Stimulated activated CD8-positive, alpha-beta memory T cell treated with anti-CD3 and anti-CD28 coated beads, Interleukin-7, amount 100 ng/mL, for 1 hour (primary cell): ENCODE measurements at places on chromosomes 6 and 20.

DNA sequence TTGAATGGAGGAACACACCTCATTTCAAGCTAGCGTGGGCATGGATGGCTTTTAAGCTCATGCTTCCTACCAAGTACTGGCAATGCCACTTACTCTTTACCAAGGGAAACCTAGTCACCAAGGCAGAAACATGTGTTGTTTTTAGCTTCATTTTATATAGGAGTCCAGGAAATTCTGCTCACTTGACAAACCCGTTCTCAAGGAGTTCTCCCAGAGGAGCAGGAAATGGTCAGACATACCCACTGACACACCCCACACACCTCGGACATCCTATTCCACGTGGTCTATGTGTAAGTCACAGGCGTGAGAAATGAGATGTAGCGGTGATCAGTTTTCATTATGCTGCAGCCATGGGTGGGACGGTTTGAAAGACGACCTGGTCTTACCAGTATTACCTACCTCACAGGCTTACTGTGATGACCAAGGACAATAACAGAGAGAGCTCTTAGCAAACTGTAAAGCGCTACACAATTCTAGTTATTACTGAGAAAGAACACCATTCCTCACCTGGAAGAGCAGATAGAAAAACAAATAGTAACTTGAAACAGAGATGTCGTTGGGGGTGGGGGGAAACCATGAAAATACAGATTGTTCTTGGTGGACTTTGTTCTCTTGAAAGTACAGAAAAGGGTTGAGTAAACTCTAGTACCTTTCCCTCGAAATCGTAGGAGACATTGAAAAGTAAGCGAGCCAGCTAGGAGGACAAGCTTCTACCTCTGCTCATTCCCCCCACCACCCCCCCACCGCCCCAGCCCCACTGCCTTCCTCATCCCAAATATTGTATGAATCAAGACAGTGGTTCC, 1.7 kb downstream of the CNKSR3 start:
- no peak for DNase-seq

DNA sequence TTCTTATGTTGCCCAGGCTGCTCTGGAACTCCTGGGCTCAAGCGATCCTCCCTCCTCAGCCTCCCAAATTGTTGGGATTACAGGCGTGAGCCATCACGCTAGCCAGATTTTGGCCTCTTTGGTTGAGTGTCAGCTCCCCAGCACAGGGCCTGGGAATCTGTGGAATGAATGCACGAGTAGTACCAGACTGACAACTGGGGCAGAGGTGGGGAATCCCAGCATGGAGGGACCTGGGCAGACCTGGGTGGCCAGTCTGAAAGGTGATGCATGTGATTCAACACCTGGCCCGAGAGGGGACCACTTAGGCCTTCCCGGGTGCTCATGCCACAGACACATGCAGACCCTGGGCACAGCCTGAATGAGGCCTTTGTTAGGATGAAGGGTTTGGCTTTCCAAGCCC, 19.0 kb upstream of the TFAP2C start:
- DNase-seq: no peak

DNA sequence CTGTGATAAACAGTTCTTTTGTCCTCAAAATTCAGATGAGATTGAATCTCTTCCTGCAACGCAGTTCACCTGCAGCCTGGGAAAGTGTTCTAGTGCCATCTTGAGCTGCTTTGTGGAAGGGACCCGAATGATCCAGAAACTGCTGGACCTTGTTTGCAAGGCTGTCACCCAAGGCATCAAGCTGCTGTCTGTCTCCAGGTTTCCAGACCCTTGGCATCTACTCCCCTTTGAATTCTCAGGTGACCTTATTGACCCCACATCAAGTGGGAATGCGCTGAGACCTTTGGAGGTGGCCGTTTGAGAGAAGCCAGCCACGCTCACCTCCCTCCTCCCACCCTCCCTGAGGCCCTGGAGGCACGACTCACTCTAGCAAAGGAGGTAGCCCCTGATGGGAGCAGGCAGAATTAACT, 112.5 kb downstream of the EDN3 start:
- no peak for DNase-seq

- DNase-seq: no peak
Observed at GRCh38 chr6:129597023-129597713, 112.8 kb downstream of the ARHGAP18 start.

DNA sequence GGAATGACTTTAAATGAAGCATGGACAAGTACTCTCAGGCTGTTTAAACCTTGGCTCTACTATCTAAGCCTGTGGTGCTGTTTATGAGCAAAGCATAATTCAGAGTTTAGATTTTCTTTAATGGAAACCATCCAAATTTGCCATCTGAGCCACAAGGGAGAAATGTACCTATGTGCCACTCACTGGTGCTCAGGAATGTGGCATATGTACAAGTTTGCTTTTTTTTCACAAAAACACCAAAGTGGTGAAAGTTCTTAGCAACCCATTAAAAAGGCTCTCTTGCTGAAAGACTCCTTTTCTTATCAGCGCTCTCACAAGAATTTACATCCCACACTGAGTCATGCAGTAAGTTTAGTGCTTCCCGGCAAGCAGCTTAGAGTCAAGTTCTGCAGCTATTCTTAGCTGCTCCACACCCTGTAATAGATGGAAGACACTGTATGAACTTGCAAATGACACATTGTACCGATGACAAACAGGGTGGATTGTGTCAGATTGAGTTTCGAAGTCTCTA, 57.3 kb upstream of the MLIP start:
- DNase-seq: no peak

GRCh38 chr20:16124911-16125776, 448.1 kb downstream of the KIF16B start:
- DNase-seq: no peak

DNA sequence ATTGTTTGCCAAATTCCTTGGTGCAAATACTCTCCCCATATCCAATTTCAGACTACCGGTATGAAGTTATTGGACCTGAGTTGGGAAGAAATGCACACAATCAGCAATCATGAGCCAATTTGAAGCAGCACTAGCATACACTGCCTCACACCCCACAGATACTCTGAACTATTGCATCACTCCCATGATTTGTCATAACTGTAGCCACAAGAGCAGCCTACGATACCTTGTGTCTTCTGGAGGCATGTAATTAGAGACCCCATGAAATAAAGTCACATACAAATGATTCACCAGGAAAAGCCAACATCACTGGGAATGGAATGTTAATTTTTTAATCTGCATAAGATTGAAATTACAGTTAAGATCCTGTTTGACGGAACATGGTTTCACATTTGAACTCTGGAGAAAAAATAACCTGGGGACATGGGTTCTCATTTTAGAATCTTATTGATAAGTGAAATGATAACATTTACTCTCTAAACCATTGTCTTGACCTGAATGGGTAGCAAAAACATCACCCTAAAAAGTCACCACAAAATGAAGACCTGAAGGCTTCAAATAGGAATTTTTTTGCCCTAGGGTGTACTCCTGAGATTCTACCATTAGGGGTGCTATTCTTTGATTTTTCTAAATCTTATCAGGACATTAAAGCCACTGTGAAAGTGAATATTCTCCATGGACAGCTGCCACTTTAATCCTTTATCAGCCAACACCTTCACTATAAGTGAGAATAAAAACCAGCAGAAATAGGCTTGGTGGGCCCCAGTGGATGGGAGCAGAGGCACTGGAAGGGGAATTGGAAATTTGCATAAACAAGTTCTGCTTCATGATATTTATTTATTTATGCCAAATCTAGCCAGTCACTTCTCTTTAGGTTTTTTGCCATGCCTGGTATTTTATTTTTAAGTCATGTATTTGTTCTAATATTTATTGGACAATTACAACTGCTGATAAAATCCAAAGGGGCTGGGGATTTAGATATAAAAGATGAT, 34.5 kb upstream of the HBS1L start:
- no peak for DNase-seq

- DNase-seq: no peak
Observed at GRCh38 chr6:38391626-38392579, 247.8 kb downstream of the BTBD9 start.

- no peak for DNase-seq
Observed at GRCh38 chr6:106119546-106119945, 33.4 kb downstream of the PRDM1 start.

- no peak for DNase-seq
Observed at GRCh38 chr6:155130161-155130853, 133.5 kb upstream of the CLDN20 start.

GRCh38 chr6:79737172-79737571, 106.0 kb downstream of the SH3BGRL2 start:
- DNase-seq: no peak

- no peak for DNase-seq
Observed at GRCh38 chr6:33406126-33406525, 4.7 kb upstream of the PHF1 start.

DNA sequence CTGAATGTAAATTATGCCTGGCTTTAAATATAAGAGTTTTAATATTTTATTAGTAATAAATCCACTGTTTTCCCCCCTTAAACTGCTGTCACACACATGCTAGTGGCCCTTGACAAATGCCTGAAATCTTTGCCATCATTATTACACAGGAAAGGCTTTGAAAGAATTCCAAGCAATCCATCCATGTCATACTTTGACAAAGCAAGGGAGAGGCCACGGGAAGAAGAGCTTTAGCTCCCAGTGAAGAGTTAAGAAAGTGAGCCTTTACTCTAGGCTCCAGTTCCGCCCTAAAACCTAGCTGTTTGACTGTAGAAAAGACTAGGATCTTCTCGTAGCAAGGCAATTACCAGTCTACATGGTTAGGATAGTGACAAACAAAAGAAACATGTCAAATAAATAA, 147.9 kb downstream of the GMDS start:
- DNase-seq: no peak

- no peak for DNase-seq
Observed at GRCh38 chr20:54041336-54041735, 29.1 kb downstream of the BCAS1 start.

- DNase-seq: no peak
Observed at GRCh38 chr6:129875610-129876520, 14.8 kb upstream of the TMEM244 start.

GRCh38 chr6:44534291-44534690, 146.8 kb downstream of the CDC5L start:
- DNase-seq: no peak

- DNase-seq: no peak
Observed at GRCh38 chr6:135703007-135703406, 148.5 kb upstream of the PDE7B start.

GRCh38 chr6:12509060-12509459, 207.5 kb upstream of the PHACTR1 start:
- no peak for DNase-seq

- no peak for DNase-seq
Observed at GRCh38 chr20:46897328-46897880, 2.8 kb downstream of the EYA2 start.

GRCh38 chr6:27280064-27280539, 32.0 kb downstream of the POM121L2 start:
- no peak for DNase-seq

GRCh38 chr20:41533537-41534136, 84.5 kb downstream of the CHD6 start:
- DNase-seq: no peak

DNA sequence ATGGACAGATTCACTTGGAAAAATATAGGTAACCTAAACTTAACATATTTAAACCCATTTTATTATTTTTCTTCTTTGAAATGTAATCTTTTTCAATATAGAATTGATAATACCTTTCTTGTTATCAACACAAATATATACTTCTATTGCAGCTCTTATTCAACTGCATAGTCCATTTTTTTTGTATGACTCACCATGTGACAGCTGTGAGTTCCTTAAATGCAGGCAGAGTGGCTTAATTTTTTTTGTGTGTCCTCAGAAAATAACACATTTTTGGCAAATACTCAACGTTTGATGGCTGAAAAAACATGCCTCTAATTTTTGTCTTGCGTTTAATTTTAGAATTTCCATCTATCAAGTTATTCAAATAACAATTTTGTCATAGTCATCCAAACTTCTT, 454.8 kb downstream of the PHF3 start:
- DNase-seq: no peak
